ENCODE measurements at places on chromosomes 4 and X.

- no peak for DNase-seq
These were observed 9.6 kb downstream of the RHOH start for GRCh38 chr4:40206426-40206825.

- DNase-seq: no peak
These were observed 4.9 kb downstream of the GSX2 start for GRCh38 chr4:54104907-54105306.

DNA sequence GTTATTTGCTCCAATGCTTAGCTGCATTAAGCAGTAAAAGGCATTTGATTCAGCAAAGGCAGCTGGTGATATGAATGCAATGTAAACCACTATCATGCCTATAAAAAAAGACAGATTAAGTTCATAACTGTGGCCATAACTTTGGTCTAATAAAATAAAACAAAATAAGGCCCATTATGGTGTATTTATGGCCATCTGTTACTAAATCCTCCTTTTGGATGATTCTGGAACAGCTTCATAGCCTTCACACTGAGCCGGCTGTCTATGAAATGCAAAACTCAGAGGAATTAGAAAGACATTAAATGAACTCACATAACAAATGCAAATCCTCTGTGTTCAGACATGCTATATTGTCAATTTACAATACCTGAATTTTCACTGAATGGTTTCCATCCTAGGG, 223.7 kb upstream of the FAT4 start:
- no peak for DNase-seq

DNA sequence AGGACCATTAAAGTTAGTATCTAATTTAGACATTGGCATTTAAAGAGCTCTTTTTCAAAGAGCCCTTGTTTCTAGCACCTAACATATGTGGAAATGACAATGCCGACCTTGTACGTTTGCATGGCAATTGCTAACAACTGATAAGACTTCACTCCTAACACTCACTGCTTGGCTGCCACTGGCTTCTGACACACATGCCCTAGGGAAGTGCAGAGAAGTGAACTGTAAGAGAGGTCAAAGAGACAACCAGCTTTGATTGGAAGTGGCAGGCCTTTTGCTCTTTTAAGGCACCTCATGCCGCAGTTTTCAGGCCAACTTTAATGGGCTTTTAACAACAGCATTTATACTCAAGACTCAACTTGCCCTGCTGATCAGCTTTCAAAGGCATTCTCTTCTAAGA, 158.4 kb downstream of the RAB28 start:
- DNase-seq: no peak

- no peak for DNase-seq
These were observed 16.8 kb downstream of the MEPE start for GRCh38 chr4:87849612-87850011.

- no peak for DNase-seq
These were observed 126.9 kb downstream of the BTC start for GRCh38 chr4:74667438-74667837.

- DNase-seq: no peak
These were observed 32.7 kb downstream of the NUDT6 start for GRCh38 chr4:122889726-122890125.

DNA sequence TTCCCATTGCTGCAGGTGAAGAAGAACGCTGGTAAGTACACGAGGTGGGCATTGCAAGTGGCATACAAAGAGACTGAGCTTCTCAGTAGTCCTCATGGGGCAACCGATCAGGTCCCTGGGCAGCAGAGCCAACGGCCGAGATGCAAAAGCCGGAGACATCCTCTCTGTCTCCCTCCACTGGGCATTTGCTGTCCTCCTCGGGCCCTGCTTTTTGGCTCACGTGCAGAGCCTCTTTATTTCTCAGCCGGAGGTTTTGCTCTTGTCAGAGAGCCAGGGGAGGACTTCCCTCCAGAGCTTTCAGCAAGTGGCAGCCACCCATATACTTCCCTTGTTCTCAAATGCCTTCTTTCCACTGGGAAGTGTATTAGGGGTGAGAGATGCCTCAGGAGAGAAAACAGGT, 18.0 kb downstream of the STARD8 start:
- DNase-seq: no peak

DNA sequence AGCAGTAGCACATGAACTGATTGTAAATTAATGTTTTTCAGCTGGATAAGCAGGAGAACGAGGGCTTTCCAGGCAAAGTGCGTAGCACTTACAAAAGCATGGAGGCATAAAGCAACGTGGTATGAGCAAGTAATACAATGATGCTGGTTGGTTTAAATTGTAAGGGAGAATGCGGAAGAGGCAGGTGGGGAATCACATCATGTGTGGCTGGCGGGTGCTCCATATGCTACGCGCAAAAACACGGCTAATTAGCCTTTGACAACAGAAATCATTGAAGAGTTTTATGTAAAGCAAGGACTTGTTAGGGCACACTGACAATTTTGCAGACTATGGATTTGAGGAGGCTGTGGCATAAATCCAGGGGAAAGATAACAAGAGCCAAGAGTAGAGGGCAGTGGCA, 14.6 kb downstream of the SYTL4 start:
- DNase-seq: no peak

DNA sequence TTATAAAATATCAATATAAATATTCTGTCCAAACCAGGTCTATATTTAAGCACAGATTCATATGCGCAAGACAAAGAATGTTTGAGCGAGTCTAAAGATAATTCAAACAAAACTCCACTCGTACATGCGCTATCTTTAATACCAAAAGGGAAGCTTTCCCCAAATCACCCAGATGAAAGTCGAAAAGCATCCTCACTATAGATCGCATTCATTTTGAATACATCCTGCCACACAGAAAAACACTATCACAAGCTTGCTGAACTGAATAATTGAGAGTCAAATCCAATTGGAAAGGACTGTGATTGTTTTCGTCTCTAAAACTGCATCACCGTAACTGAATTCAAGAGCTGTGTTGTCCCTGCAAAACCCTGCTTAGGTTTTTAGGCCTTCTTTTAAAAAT, 685 bp downstream of the TASL start:
- no peak for DNase-seq

DNA sequence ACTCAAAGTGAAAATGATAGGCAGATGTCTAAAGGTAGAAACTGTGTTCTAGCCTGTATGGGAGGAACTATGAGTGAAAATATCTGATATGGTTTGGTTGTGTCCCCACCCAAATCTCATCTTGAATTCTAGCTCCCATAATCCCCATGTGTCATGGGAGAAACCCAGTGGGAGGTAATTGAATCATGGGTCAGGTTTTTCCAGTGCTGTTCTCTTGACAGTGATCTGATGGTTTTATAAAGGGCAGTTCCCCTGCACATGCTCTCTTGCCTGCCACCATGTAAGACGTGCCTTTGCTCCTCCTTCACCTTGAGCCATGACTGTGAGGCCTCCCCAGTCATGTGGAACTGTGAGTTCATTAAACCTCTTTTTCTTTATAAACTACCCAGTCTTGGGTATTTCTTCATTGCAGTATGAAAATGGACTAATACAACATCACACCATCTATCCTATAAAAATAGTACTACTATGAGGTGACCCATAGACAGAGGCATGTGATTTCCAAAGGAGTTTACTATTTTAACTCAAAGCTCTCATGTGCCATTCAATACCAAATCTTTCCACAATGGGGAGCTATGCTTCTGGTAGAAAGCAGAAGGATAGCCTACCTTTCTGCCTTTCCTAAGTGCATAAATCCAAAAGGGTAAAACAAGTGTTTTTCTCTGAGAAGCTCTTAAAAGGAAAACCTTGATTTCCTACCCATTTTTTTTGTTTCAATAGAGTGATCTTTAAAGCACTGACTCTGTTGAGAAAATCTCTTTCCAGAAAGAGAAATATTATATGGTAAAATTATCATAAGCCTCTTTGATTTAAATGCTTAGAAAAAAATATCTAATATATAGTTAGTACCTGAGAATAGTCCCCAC, 38.8 kb downstream of the SEC31A start:
- peak; percentile 57 for DNase-seq

DNA sequence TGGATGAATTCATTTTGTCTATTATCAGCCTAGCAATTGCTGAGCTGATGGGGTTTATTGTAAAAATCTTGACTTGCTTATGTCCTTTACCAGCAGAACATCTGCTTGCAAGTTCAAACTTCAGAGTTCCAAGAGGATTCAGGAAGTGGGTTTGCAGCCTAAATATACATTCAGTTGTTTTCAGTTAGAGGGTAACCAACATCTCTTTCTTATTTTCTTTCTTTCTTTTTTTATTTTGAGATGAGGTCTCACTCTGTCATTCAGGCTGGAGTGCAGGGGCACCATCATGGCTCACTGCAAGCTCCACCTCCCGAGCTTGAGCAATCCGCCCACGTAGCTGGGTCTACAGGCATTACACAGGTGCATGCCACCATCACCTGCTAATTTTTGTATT, 31.4 kb upstream of the FHL1 start:
- no peak for DNase-seq

- no peak for DNase-seq
These were observed 8.1 kb downstream of the SLC34A2 start for GRCh38 chr4:25663781-25664180.

GRCh38 chr4:81499840-81500239, 28.1 kb upstream of the RASGEF1B start:
- no peak for DNase-seq

- no peak for DNase-seq
These were observed 49.1 kb downstream of the APOOL start for GRCh38 chrX:85052636-85053343.

- DNase-seq: no peak
These were observed 103.4 kb downstream of the PDE5A start for GRCh38 chr4:119525005-119525749.

Data from T-helper 1 cell (primary cell).